Myocyte (in vitro differentiated cells): ENCODE measurements at places on chromosomes 4 and X. TPM values are rescaled to one million over a fixed set of nuclear protein-coding genes. Genes with fewer than 3 reads are reported as not detected.

The TMEM144 gene
- total RNA-seq = 8.6 and 11.7 TPM in 2 replicates

The STPG2 gene
- total RNA-seq = not detected in 2 replicates

The RAB39B gene
- total RNA-seq = 0.16 TPM in 1 of 2 replicates, not detected in the other

- DNase-seq = peak; percentile 35
Observed at GRCh38 chrX:106397788-106398538, 213.8 kb upstream of the RADX start.

The CXCL5 gene
- not detected in 2 replicates for total RNA-seq
